Globus pallidus (tissue), 1 donor: ENCODE measurements at places on chromosomes 7 and 10.

DNA sequence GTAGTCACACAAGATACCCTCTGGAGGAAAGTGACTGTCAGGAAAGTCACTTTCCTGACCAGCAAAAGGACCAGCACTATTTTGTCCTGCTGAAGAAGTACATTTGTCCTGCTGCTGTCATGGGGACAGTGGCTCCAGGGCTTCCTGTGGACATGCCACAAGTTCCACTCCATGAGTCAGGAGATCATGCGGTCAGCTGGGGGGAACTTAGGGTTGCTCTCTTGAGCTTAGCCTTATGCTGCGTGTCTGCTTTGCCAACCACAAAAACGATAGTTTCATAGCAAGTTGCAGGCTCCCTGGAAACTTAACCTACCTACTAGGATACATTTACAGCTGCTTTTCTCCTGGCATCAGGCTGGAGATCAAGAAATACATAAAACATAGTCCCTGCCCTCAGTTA is 19.8 kb upstream of the ALOX5 start:
- DNase-seq: peak; percentile 46

- no peak for DNase-seq
These were observed 332.7 kb upstream of the CELF2 start for GRCh38 chr10:10684972-10685371.

DNA sequence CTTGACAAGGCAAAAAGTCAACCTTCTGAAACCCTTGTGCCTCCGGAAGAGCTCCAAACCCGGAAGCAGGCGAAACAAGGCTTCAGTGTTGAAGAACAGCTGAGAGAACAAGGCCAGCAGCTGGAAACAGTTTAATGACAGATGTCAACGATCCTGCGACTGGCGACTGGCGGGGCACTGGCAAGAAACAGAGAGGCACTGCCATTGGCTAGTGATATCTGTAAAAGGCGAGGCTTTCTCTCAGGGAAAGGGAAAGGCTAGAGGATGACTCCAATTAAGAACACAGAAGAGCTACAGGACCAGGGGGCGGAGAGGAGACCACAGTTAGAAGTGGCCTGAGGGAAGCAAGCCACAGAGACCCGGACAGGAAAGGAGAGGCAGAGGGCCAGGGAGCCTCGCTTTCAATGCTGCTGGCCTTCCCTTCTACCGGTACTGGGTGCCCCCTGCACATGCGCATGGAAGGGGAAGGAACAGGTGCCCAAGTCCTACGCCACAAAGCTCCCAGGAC is 19.4 kb downstream of the ITGB1 start:
- DNase-seq: peak; percentile 85

- no peak for DNase-seq
These were observed 261.6 kb downstream of the RPS24 start for GRCh38 chr10:78295242-78295641.

GRCh38 chr7:94590526-94591162 is 65.3 kb downstream of the SGCE start:
- no peak for DNase-seq

GRCh38 chr7:157521752-157522151 is 184.9 kb downstream of the DNAJB6 start:
- DNase-seq: no peak

GRCh38 chr7:46448478-46448877 is 527.4 kb upstream of the IGFBP3 start:
- no peak for DNase-seq

DNA sequence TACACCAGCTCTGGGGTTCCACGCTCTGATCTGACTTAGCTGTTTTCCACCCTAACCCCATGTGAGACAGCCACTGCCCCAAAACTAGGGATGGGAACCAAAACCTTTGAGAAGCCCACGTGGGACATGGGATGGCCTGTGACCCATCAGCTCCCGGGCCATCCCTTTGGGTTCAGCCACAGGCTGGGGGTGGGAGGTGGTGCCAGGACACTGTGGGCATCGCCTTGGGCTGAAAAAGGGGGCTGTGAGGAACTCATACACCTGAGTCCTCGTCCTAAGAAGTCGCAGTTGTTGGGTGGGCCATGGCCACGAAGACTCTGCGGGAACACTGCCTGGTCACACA is 379.1 kb downstream of the DNAJB6 start:
- no peak for DNase-seq

DNA sequence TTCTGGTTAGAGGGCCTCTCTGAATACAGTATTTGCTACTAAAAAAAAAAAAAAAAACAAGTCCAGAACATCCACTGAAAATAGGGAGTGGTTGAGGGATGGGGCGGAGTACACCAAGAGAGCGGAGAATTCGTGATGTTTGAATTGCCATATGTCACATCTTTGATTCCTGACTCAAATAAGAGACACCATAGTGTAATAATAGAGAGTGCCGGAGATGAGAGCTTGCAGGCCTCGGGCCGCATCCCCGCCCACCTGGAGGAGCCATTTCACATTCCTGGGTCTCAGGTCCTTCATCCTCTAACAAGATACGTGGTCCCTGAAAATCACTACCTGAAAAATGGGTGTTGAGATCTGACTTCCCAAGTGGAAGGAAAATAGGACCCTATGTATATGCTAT is 46.8 kb downstream of the KIAA1549 start:
- DNase-seq: no peak

GRCh38 chr10:73094986-73095480 is 1.6 kb downstream of the P4HA1 start:
- no peak for DNase-seq

DNA sequence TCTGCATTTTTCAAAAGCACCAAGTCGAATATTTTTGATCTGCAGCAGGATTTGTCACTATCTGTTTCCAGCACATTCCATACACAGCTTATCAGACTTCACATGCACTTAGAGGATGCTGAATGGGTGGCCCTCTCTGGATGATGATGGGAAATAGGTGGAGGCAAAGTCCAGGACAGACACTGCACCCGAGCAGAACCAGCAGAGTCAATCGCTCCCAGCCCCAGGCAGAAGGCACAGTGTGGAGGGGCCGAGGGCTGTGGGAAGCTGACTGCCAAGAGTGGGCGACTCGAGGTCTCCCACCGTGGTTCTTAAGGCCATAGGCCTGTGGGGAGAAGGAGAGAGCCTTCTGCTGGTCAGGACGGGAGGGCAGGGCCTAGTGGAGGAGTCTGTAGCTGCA is 490.2 kb upstream of the MGMT start:
- no peak for DNase-seq

GRCh38 chr10:20853276-20853675 is 43.8 kb downstream of the NEBL start:
- no peak for DNase-seq
